GM12892 (cell line): ENCODE measurements at places on chromosomes 4 and X.

- DNase-seq, result no peak
Observed at GRCh38 chr4:10622728-10623127, 61.8 kb downstream of the CLNK start.

GRCh38 chr4:150457802-150458201 is 124.1 kb upstream of the MAB21L2 start:
- DNase-seq, result no peak

GRCh38 chrX:20739038-20739745 is 472.5 kb upstream of the RPS6KA3 start:
- DNase-seq, result no peak

- no peak for DNase-seq
Observed at GRCh38 chr4:26478330-26478729, 12.0 kb downstream of the CCKAR start.

- no peak for DNase-seq
Observed at GRCh38 chr4:155701827-155702226, 35.2 kb downstream of the GUCY1A1 start.

DNA sequence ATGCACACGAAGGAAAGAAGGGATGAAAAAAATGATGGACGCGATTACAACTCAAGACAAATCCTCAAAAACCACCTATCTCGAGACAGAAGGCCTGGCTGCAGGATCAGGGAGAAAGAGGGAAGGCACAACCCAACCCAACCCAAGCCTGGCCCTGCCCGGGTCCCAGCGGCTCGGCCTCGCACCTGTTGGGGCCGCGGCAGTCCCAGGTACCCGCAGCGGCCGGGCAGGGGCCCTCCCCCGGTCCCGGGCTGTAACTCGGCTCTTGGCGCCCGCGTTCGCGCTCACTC is 464 bp downstream of the RASGEF1B start:
- DNase-seq, result no peak
